ENCODE measurements at places on chromosomes 3 and 15.

DNA sequence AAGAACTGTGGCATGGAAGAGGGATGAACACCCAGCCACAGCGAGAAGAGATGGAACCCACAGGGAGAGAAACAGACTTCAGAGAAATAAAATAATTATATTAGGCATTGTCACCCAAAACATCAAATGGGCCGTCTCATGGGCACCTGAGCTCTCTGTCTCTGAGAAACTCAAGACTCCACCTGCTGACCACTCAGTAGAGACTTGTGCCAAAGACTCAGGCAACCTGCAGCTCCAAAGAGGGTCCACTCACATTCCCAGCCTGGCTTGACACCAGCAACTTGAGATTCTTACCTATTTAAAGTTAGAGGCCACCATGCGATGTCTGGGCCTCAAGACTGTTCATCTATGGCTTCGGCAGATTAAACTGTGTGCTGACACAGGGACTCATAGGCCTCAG is 12.0 kb downstream of the SEMA5B start:
- DNase-seq: no peak

GRCh38 chr3:136979684-136980083 is 21.9 kb downstream of the IL20RB start:
- DNase-seq: no peak

GRCh38 chr3:174775603-174776002 is 83.5 kb upstream of the NAALADL2 start:
- no peak for DNase-seq

DNA sequence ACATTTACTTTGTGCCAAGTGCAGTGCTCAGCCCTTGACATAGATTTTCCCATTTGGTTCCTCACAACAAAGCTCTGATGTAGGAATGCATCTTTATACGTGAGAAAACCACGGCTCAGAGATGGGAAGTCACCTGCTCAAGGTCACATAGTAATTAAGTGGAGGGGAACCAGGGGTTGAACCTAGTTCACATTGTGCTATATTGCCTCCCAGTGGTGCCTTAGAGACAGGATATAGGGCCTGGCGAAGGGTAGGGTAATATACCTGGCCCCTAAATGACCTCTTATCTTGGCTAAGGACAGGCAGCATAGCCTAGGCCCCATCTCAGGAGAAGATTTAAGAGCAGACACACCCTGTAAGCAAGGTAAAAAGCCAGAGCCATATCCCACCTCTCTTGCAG is 71.5 kb downstream of the FOXP1 start:
- no peak for DNase-seq

DNA sequence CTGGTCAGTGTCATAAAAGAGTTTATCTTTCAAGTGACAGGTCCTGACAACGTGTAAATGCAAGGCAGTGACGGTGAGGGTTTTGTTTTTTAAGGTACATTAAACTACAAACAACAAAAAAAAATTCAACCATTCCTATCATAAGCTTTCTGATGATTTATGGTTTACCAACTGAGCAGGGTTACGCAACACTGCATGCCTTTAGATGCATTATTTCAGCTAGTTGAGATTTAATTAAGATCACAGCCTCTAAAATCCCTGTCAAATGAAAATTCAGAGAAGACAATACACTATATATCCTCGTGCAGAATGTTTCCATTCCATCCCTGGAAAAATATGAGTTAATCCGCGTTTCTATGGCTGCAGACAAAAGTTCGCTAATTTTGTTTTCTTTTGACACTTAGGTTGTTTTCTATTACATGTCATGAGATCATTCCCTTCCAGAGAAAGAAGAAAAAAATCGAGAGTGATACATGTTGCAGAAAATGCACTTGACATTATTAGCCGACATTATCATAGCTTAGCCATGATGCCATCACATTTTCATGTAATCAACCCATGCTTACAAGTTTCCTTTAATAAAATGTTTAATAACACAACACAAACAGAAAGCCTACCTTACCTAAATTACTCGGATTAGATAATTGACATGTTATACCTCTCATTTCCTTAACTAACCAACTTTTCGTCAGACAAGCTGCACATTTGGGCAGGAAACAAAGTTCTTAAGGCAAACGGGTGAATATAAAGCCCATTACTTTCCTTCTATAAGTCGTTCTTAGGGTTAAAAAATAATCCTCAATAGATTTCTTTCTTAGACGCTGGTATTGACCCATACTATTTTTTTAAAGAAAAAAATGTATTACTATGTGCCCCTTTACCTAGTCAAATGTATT is 521.2 kb downstream of the FOXP1 start:
- no peak for DNase-seq

GRCh38 chr15:100132309-100132708 is 209.5 kb downstream of the ADAMTS17 start:
- DNase-seq: no peak

- DNase-seq: no peak
These were observed 3.3 kb upstream of the CP start for GRCh38 chr3:149224736-149225594.

- no peak for DNase-seq
These were observed 105.0 kb downstream of the KLHL25 start for GRCh38 chr15:85689729-85690128.

GRCh38 chr15:27826902-27827714 is 272.0 kb downstream of the OCA2 start:
- no peak for DNase-seq

Measured in stimulated activated CD4-positive, alpha-beta T cell treated with anti-CD3 and anti-CD28 coated beads, Interleukin-1b, Interleukin-23, amount 100 ng/mL, for 1 hour (primary cell).